Right forelimb (tissue), 1 donor: ENCODE measurements at places on chromosomes 7 and 10.

DNA sequence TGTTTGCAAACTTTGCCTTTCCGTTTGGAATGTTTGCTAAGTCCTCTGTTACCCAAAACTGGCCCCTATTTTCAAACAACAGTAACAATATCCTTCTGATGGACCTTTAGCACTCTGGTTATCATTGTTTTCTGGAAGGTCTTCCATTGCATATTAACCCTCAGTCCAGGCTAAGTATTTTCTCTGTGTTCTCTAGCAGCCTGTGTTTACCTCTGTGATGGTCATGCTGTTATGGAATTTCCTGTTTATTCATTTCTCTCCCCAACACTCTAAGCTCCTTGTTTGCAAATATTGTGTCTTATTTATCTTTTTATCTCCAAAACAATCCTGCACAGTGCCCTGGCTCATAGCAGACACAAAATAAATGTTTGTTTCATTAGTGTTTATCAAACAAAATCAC, 560.3 kb downstream of the ATRNL1 start:
- DNase-seq: no peak

DNA sequence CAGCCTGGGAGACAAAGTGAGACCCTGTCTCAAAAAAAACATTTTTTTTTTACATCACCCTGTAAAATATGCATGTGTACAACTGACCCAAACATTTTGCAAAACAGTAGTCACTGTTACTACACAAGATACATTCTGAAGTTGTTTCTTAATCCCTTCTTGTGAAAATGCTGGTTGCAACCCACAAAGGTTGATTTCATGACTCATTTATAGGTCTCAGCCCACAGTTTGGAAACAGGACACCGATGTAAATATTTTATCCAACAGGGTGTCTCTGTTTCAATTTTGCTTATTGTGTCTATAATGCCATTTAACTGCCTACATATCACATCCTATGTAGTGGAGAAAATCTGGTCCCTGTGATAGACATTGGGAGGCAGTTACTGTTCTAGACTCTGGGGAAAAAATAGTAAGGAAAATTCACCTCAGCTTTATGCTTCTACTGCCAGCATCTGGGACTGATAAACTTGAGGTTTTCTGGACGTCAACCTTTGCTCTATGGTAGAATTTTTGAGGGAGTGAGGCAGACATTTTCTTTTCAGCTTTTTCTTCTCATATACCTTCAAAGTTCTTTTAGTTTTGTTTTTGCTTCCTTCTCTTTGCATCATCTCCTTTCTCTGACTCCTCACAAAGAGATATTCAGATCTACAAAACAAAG, 1.6 kb upstream of the RAB19 start:
- DNase-seq: no peak

- no peak for DNase-seq
Observed at GRCh38 chr7:117673839-117674238, 194.0 kb downstream of the CFTR start.

GRCh38 chr10:88804083-88804812, 1.7 kb downstream of the LIPM start:
- DNase-seq: no peak

DNA sequence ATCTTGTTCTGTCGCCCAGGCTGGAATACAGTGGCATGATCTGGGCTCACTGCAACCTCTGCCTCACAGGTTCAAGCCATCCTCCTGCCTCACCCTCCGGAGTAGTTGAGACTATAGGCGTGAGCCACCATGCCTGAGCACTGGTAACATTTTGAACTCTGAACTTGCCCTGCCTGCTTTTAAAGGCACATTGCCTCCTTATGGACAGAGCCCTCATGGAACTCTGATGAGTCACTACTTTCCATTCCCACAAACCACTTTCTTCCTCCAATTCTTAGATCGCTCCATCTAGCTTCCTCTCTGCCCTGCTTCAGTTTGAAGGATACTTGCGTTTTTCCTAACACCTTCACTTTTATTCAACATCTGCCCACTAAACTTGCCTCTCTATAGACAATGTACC, 38.1 kb downstream of the PRPS1L1 start:
- no peak for DNase-seq
